Substantia nigra (tissue), 51 donors: ENCODE measurements at places on chromosomes 1 and 21.

GRCh38 chr1:152053375-152053774, 16.6 kb upstream of the S100A11 start:
- DNase-seq: no peak

DNA sequence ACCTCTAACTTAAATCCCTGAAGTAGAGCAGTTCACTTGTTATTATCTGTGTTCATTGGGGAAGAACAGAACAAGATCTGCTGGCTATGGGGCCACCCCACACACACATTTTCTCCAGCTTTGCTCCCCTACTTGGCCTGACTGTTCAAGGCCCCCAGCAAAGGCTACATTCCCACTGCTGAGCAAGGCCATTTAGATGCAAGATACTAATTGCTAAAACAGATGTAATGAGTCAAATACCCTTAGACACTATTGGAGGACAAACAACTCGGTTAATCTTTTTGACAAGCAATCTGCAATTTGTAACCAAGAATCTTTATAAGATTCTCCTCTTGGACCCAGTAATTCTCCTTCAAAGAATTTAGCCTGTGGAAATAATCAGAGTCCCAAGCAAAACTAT, 67.7 kb downstream of the NAV1 start:
- no peak for DNase-seq

GRCh38 chr1:98104289-98104688, 183.5 kb upstream of the DPYD start:
- no peak for DNase-seq

GRCh38 chr1:92832537-92833114, 786 bp downstream of the RPL5 start:
- DNase-seq: no peak

DNA sequence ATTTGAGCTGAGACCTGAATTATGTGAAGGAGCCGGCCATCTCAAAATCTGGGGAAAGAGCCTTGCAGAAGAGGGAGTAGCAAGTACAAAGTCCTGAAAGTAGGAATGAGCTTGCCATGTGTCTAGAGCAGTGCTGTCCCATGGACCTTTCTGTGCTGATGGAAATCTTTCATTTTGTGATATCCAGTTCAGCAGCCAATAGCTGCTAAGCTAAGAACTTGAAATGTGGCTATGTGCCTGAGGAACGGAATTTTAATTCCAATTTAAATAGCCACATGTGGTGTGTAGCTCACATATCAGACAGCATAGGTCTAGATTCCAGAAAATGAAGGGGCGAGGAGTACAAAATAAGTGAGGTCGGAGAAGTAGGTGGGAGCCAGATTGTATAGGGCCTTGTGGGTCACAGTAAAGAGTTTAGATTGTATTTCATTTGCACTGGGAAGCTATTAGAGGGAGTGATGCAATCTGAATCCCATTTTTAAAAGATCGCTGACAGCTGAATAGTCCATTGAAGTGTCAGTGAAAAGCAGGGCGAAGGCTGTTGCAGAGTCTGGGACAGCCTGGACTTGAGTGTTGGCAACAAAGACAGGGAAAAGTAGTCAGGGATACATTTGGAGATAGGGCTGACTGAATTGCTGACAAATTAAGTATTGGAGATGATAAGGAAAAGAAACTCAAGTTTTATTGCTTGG, 80.3 kb downstream of the TMEM200B start:
- DNase-seq: no peak

GRCh38 chr1:125119024-125119441, 3934.3 kb downstream of the SRGAP2C start:
- no peak for DNase-seq

GRCh38 chr1:11893907-11894251, 32.3 kb downstream of the KIAA2013 start:
- DNase-seq: peak; percentile 11
